ENCODE measurements at places on chromosomes 1 and 21. TPM values are rescaled to one million over a fixed set of nuclear protein-coding genes. Genes with fewer than 3 reads are reported as not detected.

The RUNX3 gene
- 2.0 TPM for total RNA-seq

GRCh38 chr1:103110701-103111100 lies 2.4 kb upstream of the COL11A1 start:
- no peak for DNase-seq

DNA sequence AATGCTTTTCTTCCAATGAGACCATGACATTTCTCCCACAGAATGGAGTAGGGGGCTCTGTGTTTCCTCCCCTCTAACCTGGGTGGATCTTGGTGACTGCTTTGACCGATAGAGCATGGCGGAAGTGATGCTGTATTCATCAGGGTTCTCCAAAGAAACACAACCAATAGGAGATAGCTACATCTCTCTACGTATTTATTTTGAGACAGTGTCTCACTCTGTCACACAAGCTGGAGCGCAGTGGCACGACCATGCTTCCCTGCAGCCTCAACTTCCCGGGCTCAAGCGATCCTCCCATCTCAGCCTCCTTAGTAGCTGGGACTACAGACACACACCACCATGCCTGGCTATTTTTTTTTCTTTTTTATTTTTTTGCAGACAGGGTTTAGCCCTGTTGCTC lies 29.5 kb upstream of the HNRNPU start:
- no peak for DNase-seq

DNA sequence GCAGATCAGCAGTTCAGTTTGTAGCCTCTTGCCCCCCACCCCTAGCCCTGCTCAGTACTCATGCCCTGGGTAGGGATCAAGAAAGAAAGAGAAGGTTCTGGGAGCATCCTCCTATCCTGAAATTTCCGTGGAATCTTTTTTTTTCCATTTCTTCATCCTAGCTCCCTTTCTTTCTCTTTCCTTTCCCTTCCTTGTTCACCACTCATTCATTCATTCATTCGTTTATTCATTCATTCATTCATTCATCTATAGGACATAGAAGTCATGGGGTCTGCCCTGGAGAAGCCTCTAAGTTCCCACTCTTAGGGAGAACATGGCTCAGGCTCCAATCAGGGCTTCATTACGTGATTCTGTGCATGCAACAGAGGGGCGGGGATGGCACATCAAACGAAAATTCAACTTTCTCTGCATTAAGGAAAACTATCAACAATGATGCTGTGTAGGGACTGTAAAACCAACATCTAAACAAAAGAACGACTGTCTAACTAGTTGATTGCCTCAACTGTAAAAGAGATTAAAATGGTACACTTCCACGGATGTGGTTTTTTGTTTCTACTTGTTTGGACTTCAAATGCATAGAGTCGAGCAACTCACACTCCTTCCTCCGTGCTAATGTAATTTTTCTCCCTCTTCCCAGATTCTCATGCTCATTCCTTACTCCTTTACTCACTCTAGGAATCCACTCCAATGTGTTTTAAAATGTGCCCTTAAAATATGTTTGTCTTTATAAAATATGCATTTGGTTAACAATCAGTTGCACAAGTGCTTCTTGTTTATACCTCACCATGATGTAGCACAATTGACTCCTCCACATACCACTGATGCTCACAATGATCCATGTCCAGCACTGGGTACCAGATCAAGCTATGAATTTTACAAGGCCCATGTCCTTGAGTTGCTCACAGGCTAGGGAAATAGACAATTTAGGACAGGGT lies 101.2 kb upstream of the SLC2A1 start:
- DNase-seq, result no peak

DNA sequence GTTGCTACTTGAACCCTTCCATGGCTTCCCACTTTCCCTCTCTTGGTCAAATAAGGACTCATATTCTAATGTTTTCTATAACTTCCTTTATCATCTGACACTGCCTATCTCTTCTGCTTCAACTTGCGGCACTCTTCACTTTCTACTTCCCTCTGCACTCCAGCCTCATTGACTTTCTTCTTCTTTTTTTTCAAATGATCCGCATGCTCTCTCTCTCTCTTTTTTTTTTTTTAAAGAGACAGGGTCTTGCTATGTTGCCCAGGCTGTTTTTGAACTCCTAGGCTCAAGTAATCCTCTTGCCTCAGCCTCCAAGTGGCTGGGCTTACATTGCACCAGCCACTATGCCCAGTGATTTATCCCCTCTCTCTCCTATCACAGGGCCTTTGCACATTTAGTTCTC lies 7.3 kb upstream of the IL10 start:
- no peak for DNase-seq

DNA sequence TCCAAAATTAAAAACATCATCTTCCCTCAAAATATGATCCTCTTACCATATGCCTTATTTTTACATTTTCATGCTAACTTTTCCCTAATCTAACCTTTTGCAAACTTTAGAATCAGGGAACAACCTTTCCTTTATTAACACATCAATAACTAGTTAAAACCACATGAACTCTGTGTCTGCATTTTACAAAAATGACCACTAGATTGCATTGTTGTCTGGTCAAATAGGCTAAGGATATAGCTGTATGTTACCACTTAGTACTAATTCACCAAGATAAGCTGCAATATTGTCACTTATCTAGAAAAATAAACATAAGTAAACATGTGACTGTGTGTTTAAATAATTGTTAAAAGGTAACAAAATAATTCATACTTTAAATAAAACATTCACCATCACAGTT lies 82.3 kb downstream of the DENND1B start:
- DNase-seq, result no peak
